ENCODE measurements at places on chromosomes 12 and 14.

DNA sequence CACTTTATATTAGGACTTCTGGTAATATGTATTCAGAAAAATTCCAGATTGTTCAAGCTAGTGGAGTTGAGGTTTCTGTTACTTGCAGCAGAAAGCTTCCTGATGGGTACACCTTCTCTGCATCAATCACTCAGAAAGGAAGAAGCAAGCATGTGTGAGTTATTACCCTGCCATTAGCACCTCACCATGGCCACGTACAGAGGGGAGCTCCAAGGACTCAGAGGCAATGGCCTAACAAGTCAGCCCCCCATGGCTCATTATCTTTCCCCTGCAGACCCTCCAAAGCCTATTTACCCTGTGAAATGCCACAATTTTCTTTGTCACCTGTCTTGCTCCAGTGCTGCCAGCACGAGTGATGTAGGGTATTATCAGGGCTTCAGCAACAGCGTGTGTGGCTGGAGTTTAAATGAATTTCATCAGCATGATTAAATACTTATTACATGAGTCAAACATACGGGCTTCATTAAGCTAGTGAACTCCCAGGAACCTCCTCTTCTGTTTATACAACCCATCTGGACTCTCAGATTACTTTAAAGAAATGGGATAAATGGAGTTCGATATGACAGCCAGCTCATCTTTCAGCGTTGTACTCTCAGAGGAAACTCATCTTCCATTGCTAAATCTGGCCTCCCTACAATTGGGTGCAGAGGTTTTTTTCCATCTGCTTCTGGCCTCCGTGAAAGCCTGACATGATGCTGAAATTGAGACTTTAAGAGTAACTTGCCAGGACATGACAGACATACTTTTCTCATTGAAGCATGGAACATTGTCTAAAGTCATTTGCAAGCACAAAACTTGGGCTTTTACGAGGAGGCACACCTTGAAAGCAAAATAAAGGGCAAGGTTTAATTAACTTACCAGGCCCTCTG is 135.9 kb downstream of the TMEM30B start:
- DNase-seq, result no peak

DNA sequence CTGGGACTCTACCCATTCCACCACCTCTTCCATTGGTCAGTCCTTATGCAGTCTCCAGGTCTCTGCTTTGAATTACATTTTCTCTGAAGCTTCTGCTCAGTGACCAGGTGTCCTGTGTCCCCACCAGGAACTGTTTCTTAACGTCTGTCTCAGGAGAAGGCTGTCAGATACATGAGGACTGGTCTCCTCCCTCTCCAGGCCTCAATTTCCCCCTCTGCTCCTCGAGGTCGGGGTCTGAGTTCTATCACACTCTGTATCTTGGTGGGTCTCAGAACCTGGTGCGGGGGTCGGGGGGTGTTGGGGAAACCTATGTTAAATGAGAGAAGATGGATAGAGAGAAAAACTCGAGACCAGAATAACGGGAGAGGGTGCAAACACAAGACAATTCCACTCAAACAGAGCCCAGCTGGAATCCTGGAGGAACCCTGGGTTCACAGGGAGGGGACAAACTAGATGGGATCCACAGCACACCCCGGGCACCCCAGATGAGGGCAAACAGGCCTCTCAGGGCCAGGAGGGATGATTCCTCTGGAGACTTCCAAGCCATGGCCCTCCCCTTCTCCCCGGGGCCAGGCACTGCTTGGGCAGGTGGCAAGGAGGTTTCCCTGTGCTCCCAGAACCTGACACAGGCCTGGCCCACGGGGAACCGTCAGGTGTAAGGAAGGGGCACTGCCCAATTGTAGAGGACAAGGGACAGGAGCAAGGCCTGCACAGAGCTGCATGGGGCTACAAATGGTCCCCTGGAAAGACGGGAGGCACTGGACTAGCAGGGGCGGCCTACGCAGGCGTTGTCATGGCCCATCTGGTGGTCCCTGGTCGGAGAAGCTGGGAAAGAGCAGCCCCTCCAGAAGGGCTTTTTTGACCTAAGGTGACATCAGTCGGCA is 313.2 kb upstream of the DIO3 start:
- no peak for DNase-seq

DNA sequence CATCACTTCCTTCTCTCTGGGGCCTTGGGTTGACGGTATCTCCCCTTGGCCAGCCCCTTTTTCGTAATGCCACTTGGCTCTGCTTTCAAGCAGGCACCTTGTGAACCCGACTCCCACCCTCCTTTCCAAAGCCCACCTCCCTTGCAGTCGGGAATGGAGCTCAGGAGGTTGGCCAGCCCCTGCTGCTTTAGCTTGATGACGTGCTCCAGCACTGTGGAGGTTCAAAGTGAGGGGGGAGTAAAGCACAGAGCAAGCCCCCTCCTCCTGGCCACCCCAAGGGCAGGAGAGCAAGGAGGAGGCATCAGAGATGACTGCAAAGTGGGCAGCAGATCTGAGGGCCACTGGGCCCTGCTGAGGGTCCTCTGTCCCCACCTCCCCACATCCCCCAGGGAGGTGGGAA is 103.4 kb downstream of the ZFP36L1 start:
- DNase-seq, result no peak

DNA sequence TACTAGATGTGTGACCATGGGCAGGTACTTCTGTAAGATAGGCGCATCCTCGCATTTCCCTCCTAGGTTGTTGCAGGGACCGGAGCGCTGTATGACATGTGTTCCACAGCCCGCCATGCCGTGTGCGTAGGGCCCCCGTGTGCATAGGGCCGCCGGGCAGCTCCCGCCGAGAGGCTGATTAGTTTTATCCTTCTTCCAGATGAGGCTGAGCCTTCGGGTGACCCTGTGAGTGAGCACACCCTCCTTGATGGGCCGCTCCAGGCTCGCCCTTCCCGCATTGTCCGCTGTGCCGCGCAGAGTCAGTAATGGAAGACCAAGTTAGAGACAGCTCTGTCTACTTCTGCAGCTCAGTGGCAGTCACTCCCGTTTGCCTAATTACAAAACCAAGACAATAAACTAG is 72.9 kb upstream of the DYNC1H1 start:
- DNase-seq, result no peak

DNA sequence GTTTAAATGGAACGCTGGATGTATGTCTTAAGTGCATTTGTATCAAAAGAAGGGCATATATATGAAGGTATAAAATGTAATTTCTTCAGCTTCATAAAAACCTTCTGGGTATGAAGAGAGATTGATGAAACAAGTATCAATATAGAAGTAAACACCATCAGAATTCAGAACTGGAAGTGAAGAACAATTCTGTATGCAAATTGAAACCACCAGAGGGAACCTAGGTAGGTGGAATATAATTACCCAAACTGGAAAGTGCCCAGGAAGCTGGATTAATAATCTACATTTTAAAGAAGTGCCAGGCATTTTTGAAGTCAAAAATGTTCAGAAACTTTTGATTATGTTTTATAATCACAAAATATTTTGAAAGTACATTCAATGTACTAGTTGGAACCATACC is 336.2 kb upstream of the GARIN6 start:
- no peak for DNase-seq

DNA sequence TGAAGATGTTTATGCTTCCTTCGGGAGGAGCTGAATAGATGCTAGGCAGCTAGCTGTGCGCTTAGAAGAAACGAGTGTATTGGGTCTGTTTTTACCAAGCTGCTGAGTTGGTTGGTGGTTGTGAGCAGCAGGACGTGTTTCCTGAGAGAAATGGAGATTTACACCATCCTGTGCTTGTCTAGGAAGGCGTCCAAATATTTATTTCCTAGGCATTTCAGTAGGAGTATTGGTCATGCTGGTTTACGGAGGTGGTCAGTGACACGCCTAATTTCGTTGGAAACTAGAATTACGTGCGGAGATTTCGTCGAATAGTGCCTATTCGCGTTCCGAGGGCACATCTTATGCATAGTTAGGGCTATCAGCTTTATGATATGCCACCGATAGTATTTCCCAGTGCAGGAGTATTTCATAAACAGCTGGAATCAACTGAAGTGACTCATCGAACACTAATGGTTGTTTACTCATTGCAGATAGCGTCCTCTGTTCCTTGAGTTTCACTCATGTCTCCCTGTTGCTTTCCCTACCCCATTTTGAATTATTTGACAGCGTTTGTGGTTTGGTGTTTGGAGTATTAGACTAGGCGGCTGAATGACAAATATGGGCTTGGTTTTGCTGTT is 780 bp downstream of the TBC1D15 start:
- no peak for DNase-seq

GRCh38 chr12:57254506-57255280 is 3.7 kb upstream of the STAC3 start:
- DNase-seq, result no peak

DNA sequence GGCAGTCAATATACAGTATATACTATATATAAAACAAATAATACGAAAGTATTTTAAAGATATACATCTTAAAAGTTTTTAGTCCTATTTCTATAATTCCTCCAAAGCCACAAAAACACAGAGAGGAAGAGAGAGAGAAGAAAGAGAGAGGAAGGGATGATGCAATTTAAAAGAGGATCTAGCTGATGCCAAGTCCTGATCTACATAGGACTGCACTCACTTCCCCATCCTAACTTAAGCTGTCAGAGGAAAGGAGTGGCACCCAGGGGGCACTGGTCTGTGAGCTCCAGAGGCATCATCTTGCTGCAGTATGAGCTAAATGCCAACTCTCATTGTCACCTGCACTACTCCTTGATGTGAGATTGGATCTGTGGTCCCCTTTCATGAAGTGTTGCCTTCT is 95.8 kb downstream of the C12orf42 start:
- DNase-seq, result no peak

GRCh38 chr14:80587096-80587724 is 354.3 kb downstream of the CEP128 start:
- DNase-seq, result no peak

DNA sequence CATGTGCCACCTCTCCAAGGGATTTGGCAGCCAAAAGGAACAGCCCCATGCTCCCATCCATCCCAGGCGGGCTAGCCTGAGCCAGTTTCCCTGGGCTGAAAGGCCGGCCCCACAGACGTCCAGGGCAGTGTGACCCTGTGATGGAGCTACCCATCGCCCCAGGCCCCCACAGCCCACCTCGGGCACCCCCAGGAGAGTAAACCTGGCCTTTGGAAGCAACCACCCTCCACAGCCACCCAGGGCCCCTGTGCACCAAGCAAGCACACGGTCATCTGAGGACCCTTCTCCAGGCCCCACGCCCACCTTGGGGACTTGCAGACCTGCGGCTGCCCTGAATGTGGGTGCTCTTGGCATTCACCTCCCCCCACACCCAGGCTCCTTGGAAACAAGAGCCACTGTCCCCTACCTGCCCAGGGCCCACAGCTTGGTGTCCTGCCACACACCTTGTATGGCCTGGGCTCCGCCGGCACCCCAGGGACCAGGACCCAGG is 8.4 kb downstream of the AHNAK2 start:
- no peak for DNase-seq

DNA sequence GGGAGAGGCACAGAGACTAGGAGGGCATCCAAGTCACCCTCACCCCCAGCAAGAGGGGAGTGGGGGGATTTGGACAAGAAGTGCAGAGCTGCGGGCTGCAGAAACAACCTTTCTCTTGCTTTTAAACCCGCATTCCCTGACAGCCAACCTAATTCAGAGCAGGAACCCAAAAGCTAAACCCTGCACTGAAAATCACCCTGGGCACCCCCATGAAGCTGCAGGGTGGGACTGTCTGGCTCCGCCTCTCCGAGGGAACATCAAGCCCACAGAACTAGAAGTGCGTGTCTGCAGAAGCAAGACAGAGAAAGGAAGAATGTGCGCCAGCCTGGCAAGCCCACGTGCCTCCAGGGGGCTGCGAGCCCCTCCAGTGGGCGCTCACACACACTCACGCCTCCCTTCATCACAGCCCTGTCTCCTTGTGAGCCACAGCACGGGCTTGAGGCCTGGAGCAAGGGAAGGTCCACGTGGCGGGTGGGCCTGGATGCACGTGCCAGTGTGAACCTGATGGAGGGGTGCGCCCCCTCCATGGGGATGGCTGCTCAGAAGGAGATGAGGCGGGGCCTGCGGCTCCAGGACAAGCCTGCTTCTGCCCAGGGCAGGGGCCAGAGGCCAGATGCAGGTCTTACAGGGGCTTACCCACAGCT is 27.8 kb upstream of the PNMA1 start:
- DNase-seq, result no peak

DNA sequence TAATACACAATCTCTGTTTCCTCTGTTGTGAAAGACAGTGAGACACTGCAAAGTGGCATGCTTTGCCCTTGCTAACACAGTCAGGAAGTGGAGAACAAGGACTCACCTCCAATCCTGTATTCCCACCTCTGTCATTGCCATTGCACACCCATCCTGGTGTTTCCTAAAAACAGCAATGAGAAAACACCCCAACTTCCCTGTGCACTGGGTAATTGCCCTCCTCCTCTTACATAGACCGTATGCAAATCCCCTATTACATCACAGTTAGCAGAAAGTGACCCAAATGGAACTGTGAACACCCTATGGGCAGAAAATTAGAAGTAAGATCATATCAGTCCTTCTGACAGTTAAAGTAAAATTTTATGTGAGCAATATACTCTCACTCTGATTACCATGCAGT is 355.5 kb downstream of the BCL11B start:
- DNase-seq, result no peak

DNA sequence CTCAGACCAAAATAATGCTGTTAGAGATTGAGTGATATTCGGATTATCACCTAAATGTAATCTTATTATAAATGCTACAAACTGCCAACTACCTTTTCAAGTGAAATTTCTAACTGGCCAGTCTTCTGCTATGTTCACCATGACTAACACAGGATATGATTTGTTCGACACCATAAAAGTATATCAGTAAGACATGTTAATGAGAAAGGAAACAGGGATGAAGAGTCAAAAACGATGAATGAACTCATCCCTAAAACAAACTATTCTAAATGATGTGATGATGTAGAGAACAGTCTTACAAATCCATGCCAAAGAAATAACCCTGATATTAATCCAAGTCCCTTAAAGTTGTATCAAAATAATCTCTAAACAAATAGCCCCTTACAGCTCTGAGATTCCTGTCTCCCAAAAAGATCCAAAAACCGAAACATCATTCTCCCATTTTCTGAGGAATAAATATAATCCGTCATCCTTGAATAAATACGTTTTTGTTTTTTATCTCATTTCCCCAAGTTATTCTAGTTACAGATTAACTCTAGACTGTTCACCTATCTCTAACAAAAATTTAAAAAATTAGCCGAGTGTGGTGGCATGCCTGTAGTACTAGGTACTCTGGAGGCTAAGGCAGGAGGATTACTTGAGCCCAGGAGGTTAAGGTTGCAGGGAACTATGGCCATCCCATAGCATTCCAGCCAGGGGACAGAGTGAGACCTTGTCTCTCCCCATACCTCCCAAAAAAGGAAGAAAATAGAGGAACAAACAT is 9.1 kb downstream of the SCAF11 start:
- no peak for DNase-seq

GRCh38 chr12:10190558-10191388 is 11.9 kb downstream of the TMEM52B start:
- DNase-seq, result peak; percentile 6

- no peak for DNase-seq
Observed at GRCh38 chr14:102878174-102878969, 44.1 kb upstream of the AMN start.
